ENCODE measurements at places on chromosomes 3 and 15. TPM values are rescaled to one million over a fixed set of nuclear protein-coding genes. Genes with fewer than 3 reads are reported as not detected.

DNA sequence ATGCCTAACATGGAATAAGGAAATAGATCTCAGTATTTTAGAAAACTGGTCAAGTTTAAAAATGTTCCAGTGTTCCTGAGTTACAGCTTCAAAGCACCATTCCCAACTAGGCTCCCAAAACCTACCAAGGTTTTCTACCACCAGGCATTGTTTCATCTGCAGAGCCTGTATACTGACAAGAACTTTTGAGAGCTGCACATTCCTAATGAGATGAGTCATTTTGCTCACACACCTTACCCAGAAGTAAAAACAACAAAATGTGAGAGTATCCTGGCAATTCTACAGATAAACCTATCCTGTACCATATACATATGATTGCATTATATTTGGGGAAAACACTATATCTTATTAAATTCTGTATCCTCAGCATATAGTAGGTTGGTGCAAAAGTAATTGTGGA lies 90.7 kb downstream of the ATP8B4 start:
- no peaks in the 10 kb centered on the region for H3K27me3 ChIP-seq
- DNase-seq = no peak
- H3K27ac ChIP-seq = no peak overlapping the region
- H3K36me3 ChIP-seq = peaks cover 84% of the 10 kb centered on the region

DNA sequence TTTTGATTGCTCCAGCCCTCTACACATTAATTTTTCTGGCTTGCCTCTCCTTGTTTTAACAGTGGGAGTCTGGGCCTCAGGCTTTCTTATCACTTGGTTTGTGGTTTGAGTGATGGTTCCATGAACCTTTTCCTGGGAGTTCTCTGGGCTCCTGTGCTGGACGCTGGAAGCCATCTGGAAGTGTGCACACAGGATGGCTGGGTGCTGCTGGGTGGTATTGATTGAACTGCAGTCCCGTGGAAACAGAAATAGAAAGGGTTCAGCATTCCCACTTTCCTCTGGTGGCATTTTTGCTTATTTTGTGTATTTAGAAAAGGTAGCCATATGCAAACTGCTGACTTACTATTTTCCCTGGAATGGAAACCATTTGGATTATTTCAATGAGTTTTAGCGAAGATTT lies 25.6 kb downstream of the MITF start:
- no peak for DNase-seq
- peak overlapping the region; percentile 65 for H3K4me3 ChIP-seq
- no peaks in the 10 kb centered on the region for H3K27me3 ChIP-seq
- H3K4me1 ChIP-seq = peaks cover 37% of the 10 kb centered on the region
- peak overlapping the region; percentile 89 for H3K27ac ChIP-seq

DNA sequence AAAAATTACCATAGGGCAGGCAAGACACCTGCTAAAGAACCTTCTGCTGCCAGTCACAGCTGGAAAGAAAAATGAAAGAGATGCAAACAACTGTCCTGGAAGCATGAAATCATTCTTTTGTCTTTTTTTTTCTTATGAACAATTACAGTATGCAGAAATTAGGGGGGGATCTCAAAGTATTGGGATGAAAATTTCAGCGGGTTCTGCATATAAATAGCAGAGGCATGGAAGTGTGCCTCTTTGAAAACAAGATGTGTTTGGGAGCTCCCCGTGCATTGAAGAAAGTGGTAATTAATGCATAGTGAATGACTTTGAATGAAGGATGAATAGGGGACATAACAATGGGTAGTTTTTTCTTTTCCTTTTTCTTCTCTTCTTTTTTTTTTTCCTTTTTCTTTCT lies 431.2 kb downstream of the SOX2 start:
- no peaks in the 10 kb centered on the region for H3K4me1 ChIP-seq
- H3K27ac ChIP-seq = no peak overlapping the region
- no peak for DNase-seq
- H3K27me3 ChIP-seq = no peaks in the 10 kb centered on the region

- no peak overlapping the region for H3K27ac ChIP-seq
- no peaks in the 10 kb centered on the region for H3K27me3 ChIP-seq
- peaks cover 12% of the 10 kb centered on the region for H3K4me1 ChIP-seq
- H3K4me3 ChIP-seq = no peak overlapping the region
Observed at GRCh38 chr15:31452595-31453557, 126.2 kb downstream of the KLF13 start.

DNA sequence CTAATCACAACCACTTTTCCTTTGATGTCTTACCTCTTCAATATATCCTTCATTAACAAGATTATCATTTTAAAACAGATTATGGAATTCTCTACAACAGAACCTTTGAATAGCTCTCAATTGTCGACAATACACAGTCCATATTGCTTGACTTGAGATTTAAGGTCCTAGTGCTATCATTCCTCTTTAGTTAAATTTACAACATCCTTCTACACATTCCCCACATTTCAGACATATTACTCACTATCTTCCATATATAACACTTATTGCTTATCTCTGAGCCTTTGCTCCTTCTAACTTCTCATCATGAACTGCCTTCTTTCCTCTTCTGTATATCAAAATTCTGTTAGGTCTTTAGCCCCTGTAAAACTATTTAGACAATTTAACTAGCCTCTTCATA lies 247.0 kb downstream of the STXBP5L start:
- H3K4me3 ChIP-seq = no peak overlapping the region
- no peaks in the 10 kb centered on the region for H3K4me1 ChIP-seq
- no peaks in the 10 kb centered on the region for H3K36me3 ChIP-seq
- H3K27me3 ChIP-seq = no peaks in the 10 kb centered on the region

The KLHL40 gene
- not detected for polyA plus RNA-seq

- peak overlapping the region; percentile 47 for H3K4me3 ChIP-seq
- peaks cover 18% of the 10 kb centered on the region for H3K4me1 ChIP-seq
- DNase-seq = peak; percentile 75
- H3K27ac ChIP-seq = peak overlapping the region; percentile 57
- no peaks in the 10 kb centered on the region for H3K27me3 ChIP-seq
Observed at GRCh38 chr3:156643729-156644389, 30.5 kb upstream of the TIPARP start.

GRCh38 chr3:12593473-12593872 lies 36.6 kb downstream of the MKRN2 start:
- no peak for DNase-seq
- peaks cover 84% of the 10 kb centered on the region for H3K36me3 ChIP-seq
- H3K4me1 ChIP-seq = peaks cover 15% of the 10 kb centered on the region
- no peak overlapping the region for H3K4me3 ChIP-seq
- H3K27ac ChIP-seq = peak overlapping the region; percentile 34

DNA sequence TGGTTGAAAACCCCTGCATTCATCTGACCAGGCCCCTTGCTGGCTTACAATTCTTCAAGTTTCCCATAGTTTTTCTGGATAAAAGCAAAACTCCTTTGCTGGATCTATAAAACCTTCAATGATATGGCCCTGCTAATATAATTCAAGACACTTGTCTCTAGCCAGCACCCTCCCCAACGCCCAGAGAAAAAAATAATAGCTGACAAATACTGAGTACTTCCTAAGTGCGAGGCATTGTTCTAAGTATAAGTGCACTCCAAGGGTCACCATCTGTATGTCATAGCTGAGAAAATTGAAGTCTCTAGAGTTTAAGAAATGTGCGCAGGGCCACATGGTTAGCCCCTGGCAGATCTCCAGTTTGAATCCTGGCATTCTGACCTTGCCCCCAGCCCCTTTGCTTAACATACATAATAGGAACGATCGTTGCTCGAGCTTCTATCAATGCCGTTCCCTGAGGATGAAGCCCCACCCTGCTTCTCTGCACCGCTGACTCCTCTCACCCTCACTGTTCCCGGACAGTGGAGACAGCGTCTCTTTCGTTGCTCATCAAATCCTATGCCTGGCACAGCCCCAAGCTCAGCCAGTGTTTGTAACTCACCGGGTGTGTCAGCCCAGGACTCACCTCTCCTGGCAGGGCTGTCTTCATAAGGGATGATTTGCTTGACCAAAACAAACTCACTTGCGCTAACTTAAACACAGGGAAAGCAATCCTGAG lies 377.1 kb upstream of the PROK2 start:
- no peak overlapping the region for H3K4me3 ChIP-seq
- DNase-seq = no peak
- no peaks in the 10 kb centered on the region for H3K27me3 ChIP-seq
- peaks cover 17% of the 10 kb centered on the region for H3K4me1 ChIP-seq
- no peak overlapping the region for H3K27ac ChIP-seq
- no peaks in the 10 kb centered on the region for H3K36me3 ChIP-seq

The SST gene
- not detected for polyA plus RNA-seq

The PATL2 gene
- polyA plus RNA-seq = 14.4 TPM

The ARNT2 gene
- not detected for polyA plus RNA-seq

The TF gene
- 0.48 TPM for polyA plus RNA-seq

DNA sequence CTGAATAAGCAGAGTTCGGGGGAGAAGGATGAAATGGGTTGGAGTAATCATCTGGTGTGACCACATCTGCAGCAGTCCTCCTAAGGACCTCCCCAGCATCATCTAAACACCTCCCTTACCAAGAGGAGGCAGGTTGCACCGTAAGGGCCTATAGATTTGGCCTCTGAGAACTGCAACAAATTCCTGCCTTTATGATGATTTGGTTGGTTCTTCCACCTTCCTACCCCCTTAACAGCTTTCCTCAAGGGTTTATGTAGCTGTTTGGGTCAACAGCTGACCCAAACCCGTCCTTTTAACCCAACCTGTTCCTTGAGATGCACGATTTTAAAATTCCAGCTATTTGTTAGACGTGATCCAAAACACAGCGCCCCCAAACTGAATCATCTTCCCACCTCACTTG lies 58.2 kb downstream of the AAGAB start:
- H3K27ac ChIP-seq = no peak overlapping the region
- H3K27me3 ChIP-seq = no peaks in the 10 kb centered on the region
- peaks cover 47% of the 10 kb centered on the region for H3K36me3 ChIP-seq
- no peak overlapping the region for H3K4me3 ChIP-seq
- peaks cover 7% of the 10 kb centered on the region for H3K4me1 ChIP-seq
- DNase-seq = no peak

Measured in CD14-positive monocyte (primary cell).